ENCODE measurements at places on chromosomes 12 and 14.

GRCh38 chr14:30541318-30541717, 17.6 kb upstream of the G2E3 start:
- no peak for DNase-seq

DNA sequence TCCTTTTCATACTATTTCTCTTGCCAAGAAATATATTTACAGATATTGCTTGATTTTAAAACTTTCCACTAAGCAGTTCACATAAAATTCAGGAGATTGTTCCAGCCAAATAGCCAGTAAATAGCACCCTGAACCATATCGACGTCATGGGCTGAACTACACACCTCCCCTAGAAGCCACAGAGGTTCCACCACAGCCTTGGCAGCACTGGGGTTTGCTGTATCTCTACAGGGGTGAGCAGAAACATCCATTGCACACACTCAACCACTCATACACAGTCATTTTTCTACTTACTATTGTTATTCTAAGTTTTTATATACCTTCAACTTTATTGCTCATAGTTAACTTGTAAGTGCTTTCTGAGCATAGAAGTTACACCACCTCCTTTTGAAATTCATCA, 8.1 kb upstream of the EIF2S3B start:
- no peak for DNase-seq

DNA sequence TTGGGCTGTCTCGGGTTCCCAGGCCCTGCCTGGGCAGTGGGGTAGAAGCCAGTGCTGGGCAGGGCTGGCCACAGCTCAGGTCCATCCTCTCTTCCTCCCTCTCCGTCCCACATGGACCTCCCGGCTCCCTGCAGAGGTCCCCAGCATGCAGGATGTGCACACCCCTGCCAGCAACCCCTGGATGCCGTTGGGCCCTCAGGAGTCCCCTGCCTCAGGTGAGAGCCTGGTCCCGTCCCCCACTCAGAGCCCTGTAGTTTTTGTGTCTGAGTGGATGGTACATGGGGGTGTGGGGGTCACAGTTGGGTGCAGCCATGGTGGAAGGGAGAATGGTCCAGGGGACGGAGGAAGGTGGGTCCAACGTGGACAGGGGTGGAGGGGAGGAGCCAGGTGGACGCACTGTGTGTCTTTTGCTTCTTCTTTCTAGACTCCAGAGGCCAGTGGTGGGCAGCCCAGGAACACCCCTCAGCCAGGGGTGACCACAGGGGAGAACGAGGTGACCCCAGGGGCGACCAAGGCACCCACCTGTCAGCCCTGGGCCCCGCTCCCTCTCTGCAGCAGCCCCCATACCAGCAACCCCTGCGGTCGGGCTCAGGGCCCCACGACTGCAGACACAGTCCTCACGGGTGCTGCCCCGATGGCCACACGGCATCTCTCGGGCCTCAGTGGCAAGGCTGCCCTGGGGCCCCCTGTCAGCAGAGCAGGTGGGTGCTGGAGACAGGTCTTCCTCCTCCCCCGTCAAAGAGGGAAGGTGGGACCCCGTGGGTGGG, 21.7 kb downstream of the PAPLN start:
- DNase-seq: no peak

DNA sequence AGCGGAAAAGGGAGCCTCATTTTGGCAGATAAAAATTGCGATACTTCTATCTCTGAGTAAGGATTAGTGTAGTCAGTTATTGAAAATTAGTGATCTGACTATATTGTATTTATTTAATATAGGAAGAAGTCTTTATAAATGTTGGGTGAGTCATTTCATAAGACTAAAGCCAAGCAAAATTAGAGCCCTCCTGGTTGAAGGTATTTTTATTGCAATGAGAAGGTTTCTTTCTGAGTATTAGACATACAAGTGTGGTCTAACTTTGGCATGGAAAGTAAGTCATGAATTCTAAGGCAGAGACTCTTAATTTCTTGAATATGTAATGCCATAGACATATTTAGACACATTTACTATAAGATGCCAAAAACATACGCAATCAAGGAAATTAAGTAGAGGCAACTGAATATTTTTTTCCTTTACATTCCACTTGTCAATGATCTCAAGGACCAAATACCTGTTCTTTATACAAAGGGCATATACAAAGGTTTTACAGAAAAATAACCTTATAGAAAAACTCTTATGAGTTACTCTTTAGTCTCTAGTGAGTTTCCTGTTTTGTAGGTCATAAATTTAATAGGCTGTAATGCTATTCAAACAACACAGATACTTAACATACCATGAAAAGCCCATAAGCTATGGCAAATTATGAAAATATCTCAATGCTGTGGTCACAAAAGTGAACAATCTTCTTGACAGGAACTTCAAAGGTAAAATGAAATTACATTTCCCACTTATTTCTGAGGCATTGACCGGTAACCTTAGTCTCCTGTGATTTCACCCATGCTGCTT, 156.6 kb upstream of the BTG1 start:
- DNase-seq: no peak

- peak; percentile 84 for DNase-seq
Observed at GRCh38 chr14:77301103-77301502, 19.6 kb downstream of the POMT2 start.

DNA sequence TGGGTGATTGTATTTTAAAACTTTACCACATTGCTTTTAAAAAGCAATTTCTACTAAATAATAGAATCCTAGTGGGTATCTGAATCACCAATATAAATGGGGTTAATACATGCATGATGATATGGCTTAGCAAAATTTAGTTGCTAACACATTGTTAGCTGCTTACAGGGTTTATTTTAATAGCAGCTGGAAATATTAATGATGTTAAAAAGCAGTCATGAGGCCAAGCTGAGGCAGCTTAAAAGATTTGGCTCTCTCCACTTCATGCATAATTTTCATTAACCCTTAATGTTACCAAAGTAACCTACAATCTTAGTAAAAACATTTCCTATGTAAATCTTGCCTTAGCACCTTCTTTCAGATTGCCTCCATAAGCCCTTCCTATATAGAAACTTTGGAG, 49.2 kb upstream of the CNOT2 start:
- DNase-seq: no peak

DNA sequence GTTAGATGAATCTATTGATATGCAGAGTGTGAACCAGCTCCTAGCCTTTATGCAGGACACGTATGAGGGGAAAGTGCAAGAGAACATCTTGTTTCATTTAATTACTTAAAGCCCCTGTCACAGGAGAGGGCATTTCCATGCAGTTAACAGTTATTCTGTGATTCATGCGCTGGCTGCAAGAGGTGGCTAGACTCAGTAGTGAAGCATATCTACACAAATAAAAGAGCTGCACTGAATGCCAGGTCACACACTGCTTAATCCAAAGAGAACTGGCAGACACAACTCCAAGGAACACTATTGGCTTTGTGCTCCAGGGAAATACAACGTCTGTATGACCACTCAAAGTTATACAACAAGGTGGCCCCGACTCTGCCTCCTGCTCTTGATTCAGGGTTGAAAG, 394.1 kb downstream of the C12orf75 start:
- DNase-seq: no peak

DNA sequence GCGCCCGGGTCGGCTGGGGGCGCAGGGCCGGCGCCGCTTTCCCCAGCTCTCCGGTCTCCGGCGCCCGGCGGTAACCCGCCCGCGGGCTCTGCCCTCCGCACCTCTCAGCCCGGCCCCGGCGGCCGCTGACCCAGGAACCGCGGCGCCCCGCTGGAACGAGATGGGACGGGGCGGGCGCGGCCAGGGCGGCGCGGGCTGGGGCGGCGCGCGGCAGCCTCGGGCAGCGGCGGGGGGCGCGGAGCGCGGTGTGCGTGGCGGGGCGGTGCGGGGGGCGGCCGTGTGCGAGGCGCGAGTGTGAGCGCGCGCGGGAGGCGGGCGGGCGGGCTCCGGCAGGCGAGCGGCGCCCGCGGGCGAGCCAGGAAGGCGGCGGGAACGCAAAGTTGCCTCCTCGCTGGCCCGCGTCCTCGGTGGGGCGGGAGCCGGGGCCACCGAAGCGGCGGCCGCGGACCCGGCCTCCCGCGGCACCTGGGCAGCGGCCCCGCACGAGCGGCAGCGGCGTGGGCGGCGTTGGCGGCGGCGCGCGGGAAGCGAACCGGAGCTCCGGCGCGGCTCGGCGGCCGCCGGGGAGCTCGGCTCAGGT, 671 bp upstream of the DIO3 start:
- no peak for DNase-seq

DNA sequence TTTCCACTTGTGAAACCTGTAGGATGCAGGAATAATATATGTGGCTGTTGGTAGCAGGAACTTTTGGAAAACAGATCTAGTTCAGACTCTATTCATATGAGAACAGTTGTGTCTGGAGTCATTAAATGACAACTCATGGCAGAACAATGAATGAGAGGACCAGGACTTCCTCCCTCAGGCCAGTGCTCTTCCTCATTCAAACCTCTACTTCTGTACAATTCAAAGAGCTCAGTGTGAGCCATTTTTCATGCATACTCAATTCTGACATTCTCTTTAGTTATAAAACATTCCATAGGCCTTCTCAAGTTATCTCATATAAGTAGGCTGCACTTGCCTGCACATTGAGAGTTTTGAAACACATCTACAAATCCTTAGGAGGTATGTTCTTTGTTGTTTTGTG, 1526.6 kb upstream of the FLRT2 start:
- DNase-seq: no peak

DNA sequence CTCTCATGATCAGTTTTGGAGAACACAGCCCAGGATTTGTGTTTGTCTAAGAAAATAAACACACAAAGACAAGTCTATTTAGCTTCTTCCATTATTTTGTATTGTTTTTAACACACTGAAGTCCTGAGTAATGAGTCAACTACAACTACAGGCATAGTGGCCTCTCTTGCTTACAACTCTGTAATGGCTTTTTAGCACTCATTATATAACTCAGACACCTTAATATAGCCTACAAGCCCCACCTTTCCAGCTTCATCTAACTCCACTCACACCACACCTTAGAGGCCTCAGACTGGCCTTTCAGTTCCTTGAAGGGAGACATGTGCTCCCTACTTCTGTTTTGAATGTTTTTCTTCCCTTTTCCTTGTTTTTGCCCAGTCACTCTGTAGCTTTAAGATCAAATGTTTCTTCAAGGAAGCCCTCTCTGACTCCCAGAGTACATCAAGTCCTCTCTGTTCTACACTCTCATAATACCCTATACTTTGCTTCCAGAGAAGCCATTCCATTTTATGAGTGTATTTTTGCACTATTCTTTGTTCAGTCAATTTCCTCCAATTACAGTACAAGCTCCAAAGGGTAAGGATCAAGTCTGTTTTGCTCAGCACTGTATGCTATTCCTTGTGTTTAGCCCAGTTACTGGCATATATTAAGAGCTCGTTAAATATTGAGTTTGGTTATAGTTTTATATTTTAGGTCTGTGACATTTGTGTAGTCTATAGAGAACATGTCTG, 233.6 kb upstream of the ARHGAP5 start:
- no peak for DNase-seq

DNA sequence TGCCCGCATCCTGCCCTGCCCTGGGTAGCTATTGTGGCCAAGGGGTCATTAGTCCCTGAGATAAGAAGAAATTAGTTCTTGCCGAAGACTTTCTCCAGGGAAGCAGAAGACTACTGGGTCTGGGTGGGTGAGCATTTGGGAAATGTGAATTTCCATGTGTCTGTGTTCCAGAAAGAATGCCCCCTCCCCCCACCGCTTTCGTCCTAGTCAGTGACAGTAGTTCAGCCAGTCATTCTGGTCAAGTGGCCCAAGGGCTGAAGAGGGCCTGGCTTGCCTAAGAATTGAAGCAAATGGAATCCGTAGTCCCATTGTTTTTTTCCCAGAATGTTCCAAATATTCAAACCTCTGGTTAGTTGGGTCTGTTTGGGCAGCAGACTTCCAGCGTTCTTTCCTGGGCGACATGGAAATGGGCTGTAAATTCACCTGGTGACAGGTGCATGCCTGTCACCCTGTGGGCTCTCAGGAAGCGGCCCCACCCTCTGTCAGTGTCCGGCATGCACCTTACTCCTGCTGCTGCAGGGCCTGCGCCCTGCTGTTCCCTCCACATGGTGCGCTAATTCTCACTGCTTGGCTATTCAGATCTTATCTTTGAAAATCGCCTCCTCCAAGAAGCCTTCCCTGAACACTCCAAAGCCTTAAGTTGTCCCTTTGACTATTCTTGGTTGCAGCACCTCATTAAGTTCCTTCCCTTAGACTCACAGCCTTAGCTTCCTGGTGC, 1.4 kb upstream of the RFLNA start:
- DNase-seq: no peak

- peak; percentile 25 for DNase-seq
Observed at GRCh38 chr14:24817212-24818057, 183.4 kb upstream of the GZMB start.

DNA sequence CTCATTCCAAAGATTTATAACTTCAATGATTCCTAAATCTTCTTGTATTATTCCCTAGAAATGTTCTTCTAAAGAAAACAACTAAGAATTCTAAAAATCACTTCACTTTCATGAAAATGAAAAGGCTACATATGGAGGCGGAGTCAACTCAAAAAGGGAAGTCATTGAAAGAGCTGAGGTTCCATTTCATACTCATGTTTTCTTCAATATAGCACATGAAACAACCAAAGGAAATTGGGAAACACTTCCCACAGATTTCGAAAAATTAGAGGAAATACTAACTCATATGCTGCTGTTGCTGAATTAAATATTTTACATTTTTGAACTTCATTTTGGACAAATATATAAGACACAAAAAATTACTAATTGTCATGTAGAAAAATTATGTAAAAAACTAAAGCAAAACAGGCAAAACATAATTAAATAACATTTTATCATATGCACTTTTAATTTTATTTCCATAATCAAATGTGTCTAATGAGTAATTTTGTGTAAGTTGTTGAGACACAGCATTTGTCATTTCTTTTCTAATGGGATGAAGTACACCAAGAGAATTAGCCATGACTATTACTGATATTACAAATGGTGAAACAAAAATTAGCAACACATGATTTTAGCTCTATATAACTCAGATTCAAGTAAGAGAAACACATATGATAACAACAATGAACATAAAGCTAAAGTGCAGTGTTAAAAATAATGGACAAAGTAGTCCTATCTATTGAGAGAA, at the start of gene CD163:
TSS of gene CD163 (minus strand) at position 92 of the 730 bp plus-strand sequence. CDS start at position 5, 87 bp downstream.
- DNase-seq: no peak

DNA sequence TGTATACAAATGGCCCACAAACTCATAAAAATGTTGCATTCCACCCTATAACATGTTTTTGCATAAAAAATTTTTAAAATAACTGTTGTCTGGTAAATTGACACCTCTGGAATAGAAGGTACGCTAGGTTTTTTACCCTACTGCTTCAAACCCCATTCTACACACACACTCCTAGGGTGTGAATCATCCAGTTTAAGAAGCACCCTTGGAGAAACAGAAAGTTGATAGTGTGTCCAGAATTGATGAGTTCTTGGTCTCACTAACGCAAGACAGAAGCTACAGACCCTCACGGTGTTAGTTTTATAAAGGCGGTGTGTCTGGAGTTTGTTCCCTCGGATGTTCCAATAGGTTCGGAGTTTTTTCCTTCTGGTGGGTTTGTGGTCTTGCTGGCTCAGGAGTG, 158.5 kb downstream of the KLRB1 start:
- DNase-seq: no peak

GRCh38 chr14:77498120-77498979, at the start of gene ISM2:
ISM2 (minus strand) TSS chr14:77498816; CDS start chr14:77498793, 23 bp downstream.
- DNase-seq: peak; percentile 80
